ENCODE measurements at places on chromosomes 7 and 10.

GRCh38 chr7:48280100-48280499, 108.8 kb downstream of the ABCA13 start:
- peak; percentile 75 for DNase-seq

GRCh38 chr10:61993711-61994401, 92.4 kb downstream of the ARID5B start:
- no peak for DNase-seq

GRCh38 chr7:70572571-70572970, 559.4 kb upstream of the GALNT17 start:
- no peak for DNase-seq

DNA sequence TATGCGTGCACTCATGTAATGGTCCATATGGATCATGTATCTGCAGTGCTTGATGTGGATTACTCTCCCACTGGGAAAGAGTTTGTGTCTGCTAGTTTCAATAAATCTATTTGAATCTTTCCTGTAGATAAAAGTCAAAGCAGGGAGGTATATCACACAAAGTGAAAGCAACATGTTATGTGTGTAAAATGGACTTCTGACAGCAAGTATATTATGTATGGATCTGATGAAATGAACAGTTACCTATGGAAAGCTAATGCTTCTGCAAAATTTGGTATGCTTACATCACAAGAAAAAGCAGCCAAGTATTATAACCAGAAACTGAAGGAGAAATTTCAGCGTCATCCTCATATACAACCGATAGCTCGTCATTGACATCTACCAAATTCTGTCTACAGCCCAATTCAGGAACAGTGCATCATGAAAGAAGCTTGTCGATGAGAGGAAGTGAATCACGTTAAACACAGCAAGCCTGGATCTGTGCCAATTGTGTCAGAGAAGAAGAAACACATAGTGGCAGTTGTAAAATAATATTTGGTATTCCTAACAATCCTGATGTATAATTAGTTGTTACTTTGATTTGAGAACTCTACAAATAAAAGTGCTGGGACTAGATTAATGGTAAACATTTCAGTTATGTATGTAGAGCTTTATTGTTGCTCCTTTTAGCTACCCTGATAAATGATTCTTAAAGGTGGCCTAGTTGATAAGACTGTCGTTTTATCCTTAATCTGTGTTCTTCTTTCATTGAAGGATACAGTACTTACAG, 14.2 kb upstream of the SYPL1 start:
- no peak for DNase-seq

- peak; percentile 20 for DNase-seq
Observed at GRCh38 chr7:135213831-135214230, 2.5 kb upstream of the WDR91 start.

GRCh38 chr7:32243687-32244290, 173.6 kb upstream of the PDE1C start:
- DNase-seq, result no peak

DNA sequence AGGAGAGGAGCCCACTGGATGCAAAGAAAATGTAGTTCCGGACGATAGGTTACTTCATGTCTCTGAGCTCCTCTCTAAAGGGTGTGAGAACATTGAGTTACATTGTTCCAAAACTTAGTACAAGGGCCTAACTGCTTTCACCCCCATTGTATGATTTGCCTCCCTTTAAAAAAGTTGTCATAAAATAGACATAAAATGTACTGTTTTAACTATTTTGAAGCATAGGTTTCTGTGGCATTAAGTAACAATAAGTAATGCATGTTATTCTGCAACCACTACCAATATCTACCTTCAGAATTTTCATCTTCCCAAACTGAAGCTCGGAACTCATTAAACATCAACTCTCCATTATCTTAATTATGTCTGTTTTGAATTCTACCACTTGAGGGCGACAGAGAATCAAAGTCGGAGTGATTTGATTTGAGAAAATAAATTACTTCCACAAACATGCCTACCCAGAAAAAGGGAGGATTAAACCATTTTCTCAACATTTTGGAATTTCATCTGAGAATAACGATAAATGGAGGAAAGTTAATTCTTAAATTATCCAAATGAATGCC, 2.7 kb downstream of the IGFBP1 start:
- no peak for DNase-seq

DNA sequence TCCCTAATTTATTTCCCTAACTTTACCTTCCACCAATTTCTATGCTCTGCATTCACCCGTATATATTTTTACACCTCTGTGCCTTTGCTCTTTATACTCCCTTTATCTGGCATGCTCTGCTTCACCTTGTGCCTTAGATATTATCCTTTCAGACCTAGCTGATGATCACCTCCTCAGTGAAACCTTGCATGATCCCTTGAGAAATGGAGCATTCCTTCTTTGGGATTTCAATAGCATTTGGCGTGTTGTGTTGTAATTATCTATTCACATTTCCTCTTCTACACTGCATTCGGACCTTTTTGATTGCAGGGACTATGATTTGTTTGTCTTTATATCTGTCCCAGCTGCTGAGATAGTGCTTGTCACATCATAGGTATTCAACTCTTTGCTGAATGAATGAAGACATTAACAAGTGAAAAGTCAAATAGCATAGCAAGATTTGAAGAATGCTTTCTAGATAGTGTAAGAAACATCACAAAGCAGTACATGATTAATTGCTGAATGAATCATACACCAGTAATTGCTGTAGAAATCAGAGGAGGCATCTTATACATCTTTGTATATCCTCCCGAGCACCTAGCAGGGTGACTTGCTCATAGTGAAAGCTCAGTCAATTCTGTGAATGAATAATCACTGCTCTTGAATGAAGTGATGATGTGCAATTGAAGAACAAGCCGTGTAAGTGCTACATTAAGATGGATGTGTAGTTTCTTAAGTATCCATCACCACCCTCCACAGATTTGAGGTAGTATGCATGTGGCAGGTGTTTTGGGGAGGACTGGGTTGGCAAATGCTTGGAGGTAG, 2.0 kb upstream of the TM9SF3 start:
- peak; percentile 63 for DNase-seq

GRCh38 chr10:62723375-62723774, 81.1 kb upstream of the ADO start:
- DNase-seq, result no peak

- no peak for DNase-seq
Observed at GRCh38 chr10:132615341-132616169, 78.0 kb downstream of the INPP5A start.

- DNase-seq, result no peak
Observed at GRCh38 chr7:95772771-95773581, 622 bp downstream of the DYNC1I1 start.

DNA sequence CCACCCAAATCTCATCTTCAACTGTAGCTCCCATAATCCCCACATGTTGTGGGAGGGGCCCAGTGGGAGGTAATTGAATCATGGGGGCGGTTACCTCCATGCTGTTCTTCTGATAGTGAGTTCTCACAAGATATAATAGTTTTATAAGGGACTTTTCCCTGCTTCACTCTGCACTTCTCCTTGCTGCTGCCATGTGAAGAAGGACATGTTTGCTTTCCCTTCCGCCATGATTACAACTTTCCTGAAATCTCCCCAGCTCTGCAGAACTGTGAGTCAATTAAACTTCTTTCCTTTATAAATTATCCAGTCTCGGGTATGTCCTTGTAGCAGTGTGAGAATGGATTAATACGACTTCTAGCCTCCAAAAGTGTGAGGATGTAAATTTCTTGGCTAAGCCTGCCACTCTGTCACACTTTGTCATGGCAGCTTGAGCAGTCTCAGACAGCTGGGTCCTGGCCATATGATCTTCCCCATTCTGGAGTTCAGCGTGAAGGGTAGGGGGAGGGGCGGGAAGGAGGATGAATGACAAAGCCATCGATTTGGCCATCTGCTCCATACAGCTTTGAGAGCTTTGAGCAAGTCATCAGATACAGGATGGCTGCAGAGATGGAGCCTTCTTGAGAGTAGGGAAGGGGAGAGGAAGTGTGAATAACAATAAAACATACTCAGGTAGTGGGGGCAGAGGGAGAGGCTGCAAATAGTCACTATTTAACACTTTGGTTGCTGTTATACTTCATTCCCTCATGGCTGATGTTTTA, 19.1 kb upstream of the INPP5F start:
- DNase-seq, result no peak

- no peak for DNase-seq
Observed at GRCh38 chr10:14225379-14225778, 105.3 kb downstream of the FRMD4A start.

- DNase-seq, result no peak
Observed at GRCh38 chr10:71542478-71542877, 145.8 kb downstream of the CDH23 start.

DNA sequence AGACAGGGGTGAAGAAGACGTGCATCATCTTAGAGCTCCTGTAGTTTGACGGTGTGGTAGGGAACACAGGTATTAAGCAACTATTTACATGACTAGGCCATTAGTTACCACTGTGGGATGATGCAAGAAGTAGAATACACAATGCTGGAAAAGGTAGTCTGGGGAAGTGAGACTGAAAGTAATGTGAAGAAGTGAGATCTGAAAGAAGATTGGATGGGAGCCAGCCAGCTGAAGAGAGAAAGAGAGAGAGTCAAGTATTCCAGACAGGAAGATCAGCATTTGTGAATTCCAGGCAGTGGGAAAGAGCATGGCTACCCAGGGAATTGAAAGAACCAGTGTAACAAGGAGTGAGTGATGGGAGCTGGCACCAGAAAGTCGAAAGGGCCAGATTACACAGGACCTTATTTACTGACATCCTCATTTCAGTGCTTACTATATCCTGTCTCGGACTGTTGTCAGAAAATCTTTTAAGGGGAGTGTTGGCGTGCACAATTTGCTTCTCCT, 4.0 kb upstream of the CFAP58 start:
- DNase-seq, result peak; percentile 92

DNA sequence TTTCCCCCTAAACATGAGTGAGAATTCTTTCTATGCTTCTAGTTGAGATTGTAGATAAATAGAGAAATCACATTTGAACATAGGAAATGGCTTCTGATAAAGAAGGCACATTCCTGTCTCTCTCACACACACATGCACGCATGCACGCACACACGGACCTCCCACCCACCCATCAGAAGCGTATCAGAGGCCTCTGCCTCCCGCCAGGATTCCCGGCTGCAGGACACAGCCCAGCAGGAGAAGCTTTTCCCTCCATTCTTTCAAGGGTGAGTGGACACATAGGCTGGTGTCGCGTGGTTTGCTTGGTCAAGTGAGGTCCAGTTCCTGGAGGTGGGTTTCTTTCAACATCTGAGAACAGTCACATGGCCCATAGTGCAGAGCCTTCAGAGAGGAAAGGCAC, 34.2 kb downstream of the KLF6 start:
- no peak for DNase-seq

DNA sequence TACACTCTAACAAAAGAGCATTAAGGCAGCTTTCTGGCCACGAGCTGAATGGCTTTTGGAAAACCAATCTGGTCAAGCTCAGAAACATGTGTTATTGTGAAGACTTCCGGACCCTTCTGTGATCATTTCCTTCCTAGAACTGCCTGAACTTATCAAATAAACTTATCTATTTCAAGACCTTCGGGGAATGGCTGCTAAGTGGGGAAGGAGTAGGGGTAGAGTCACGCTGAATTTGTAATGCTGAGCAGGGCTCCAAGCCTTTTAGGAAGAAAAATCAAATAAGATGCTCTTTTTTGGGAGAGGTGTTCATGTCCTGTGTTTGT, 56.6 kb downstream of the PAPSS2 start:
- DNase-seq, result no peak

DNA sequence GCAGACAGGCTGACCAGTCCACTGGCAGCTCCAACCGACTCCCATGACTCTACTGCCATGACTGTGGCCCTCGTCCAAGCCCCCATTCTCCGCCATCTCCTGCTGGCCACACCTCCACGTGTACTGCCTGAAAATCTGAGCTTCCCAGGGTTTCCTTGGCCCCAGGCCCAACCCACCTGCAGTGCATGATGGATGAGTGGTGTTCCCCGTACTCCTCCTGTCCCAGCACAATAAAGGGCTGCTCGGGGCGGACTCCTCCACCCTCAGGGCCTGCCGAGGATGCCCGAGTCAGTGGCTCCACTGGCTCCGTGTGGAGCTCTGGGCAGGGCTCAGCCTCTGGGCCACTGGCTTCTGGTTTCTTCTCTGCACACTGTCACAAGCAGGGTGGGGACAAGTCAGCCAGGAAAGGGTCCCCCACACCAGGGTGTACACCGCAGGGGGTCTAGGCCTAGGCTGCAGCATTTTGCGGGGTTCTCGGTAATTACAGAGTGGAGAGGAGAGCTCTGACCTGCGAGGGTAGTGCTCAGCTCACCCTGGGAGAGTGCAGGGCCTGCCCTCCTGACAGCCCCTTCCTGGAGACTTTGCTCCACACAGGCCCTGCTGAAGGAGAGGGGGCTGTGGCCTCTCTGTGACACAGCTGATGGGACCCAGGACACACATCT, 15.2 kb downstream of the WDR91 start:
- no peak for DNase-seq

DNA sequence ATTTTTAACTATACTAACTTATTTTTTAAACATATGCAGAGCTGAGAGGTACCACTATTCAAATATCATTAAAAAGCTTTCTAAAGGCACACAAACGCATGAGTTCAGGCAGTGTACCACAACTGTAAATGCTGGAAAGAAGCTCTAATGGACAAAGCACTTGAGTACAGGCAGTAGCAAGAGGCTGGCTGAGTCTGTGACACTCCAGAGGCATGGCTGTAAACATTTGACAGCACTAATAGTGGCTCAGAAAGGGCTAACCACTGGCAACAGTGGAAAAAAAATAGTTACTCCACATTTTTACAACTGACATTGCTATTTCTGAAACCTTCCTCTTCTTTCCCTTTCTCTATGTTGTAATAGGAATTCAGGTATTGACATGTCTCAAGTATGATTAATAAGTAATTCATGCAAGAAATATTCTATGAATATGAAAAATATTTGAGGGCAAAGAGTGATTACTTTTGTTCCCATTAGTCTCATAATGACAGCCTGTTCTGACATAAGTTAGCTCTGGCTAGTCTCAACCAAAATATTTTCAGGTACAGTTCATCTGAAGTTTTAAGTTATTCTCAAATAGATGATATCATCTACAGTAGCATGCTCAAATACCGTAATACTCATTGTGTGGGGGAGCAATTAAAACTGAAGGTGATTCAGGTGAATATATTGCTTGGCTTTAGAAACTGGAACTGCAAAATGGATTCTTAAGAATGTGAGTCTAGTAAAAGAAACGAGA, 324.0 kb upstream of the POT1 start:
- peak; percentile 73 for DNase-seq

DNA sequence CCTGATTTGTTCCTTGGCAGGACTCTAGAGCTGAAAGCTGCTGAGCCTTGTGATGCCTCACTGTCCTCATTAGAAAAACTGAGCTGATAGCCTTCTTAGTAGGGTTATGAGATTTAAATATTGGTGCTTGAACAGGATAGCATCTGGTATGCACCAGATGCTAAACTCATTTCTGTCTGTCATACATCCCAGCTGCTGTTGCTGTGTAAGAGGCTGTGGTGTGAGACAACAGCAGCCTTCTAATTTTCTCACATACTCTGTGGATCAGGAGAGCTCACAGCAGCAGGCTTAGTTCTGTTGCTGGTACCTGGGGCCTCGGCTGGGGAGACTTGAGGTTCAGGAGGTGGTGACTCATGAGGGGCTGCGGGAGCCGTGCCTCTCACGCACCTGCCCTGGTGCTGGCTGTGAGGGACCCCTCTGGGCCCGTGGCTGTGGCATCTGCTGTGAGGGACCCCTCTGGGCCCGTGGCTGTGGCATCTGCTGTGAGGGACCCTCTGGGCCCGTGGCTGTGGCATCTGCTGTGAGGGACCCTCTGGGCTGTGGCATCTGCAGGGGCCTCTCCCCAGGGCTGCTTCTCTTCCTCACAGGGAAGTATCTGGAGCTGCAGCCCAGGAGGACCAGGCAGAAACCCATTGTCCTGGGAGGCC, 12.5 kb downstream of the DYNC2I1 start:
- DNase-seq, result no peak

GRCh38 chr7:117780832-117781231, 92.4 kb downstream of the CTTNBP2 start:
- no peak for DNase-seq

All from epithelial cell of prostate (primary cell).